ENCODE measurements at places on chromosomes 11 and 22.

DNA sequence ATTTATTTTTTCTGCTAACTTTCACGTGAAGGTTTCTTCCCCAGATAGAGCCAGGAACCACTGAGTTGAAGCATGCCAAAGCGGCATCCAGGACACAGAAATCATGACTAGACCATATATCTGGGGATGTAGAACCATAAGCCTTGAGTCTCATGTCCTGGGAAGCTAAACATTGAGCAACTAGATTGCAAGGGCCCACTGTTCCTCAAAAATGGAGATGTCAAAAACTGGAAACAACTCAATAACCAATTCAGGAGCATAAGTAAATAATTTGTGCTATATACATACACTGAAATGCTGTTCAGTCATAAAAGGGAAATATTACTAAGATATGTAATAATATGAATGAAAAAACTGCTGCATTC lies 29.0 kb upstream of the CARD16 start:
- DNase-seq, result no peak

- peak; percentile 58 for DNase-seq
These were observed 33.1 kb downstream of the TRIM66 start for GRCh38 chr11:8649361-8649760.

GRCh38 chr11:8296872-8297271 lies 33.2 kb upstream of the LMO1 start:
- no peak for DNase-seq

- no peak for DNase-seq
These were observed 131.2 kb downstream of the OSBP2 start for GRCh38 chr22:30825711-30826505.

DNA sequence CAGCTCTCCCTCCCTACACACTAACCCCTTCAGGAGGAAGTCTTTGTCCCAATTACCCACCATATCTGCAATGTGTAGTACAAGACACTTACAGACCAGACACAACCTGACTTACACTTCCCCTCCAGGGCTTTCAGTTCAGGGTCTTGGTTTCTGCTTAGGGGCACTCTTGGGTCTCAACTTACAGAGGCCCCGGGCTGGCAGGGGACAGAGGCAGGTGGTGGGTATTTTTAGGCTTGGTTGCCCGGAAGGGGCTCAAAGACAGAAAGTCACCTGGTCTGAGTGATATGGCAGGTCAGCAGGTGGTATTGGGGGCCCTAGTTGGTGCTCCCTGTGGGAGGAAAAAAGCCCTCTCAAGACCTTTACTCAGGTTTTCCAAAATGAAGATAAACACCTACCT lies 3.4 kb upstream of the TMEM184B start:
- no peak for DNase-seq

DNA sequence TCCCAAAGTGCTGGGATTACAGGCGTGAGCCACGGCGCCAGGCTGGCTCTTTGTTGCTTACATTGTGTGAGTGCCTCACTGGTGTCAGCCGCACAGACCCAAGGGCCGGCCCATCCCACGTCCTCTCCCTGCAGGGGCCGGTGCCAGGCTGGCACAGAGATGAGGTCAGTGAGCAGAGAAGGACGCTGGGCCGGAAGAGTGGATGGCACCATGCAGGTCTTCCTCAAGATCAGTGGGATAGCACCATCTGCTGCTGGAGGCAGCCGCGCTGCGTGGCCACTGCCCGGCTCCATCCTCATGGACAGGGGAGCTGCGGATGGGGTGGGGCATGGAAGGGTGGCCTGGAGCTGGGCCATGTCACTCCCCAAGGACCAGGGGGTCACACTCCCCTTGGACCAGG lies 22.0 kb upstream of the FGF4 start:
- DNase-seq, result no peak

DNA sequence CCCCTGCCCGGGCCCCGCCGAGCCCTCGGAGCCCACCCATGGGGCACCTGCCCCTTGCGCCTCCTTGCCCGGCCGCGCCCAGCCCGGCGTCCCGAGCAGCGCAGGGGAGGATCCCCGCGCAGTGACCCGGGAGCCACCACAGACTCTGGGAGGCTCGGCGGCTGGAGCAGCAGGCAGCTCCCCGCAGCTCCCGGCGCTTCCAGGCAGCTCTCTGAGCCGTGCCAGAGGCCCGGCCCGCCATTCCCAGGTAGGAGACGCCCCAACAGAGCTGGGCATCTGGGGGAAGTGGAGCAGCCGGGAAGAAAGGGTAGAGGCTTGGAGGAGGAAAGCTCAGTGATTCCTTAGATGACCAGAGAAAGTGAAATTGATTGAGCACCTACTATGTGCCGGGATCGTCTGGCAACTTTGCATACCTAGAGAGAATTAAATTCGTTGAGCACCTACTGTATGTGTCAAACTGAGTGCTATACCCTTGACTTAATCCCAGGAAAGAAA lies 670 bp downstream of the RASD2 start:
- DNase-seq, result no peak

GRCh38 chr11:82978422-82979099 lies 77.0 kb downstream of the DDIAS start:
- DNase-seq, result peak; percentile 63

- DNase-seq, result no peak
These were observed 54.3 kb downstream of the SBF1 start for GRCh38 chr22:50420581-50420980.

GRCh38 chr11:83702796-83703195 lies 416.6 kb upstream of the CCDC90B start:
- DNase-seq, result no peak

DNA sequence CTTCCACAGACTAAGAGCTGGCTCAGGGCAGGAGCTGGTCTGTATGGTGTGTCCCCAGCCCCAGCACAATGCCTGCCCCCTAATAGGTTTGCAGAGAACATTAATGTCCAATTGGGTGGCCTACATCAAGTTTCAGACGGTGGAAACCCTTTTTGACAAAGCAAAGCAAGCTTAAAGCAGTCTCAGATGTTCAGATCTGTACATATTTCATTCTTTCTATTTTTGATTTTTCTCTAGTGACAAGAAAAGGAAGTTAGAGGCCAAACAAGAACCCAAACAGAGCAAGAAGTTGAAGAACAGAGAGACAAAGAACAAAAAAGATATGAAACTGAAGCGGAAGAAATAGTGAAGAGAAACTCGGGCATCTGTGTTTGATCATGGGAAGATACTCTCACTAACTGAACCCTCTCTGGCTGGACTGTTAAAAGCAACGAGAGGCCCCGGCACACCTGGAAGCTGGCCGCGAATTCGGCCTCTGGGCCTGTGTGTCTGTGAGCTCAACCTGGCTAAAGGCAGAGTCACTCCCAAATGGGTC lies 40.5 kb downstream of the NAT10 start:
- DNase-seq, result no peak

DNA sequence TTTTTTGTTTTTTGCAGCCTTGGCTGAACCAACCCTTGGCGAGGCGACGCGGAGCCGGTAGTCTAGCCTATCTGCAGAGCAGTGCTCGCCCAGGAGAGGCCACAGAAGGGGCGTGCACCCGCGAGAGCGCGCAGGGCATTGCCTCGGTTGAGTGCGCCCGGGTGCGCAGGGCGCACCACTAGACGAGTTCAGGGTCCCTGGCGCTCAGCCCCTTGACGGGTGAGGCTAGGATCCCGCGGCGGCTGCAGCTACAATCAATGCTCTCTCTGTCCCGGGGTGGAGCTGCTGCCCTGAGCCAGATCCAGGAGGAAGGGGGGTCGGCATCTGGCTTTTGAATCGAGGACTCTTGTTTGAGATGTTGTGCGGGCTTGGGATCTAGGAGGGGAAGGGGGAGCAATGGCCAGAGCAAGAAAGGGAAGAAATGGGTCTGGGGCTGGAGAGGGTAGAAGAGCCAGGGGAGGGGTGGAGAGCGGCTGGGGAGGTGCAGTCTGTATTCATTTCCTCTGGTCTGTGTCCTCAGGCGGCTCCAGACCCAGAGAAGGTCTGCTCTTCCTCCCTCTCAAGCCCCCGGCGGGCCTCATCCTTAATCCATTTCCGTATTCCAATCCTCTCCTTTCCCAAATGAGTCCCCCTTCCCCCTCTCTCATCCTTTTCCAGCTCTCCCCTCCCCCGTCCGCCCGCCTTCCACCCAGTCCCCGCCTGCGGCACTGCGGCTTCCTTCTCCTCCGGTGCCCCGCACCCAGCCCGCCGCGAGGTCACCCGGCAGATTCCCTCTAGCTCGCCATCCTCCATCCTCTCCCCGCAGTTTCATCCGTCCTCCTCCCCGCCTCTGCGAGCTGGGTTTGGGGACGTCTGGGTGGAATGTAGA lies 797 bp downstream of the THY1 start:
- peak; percentile 52 for DNase-seq

DNA sequence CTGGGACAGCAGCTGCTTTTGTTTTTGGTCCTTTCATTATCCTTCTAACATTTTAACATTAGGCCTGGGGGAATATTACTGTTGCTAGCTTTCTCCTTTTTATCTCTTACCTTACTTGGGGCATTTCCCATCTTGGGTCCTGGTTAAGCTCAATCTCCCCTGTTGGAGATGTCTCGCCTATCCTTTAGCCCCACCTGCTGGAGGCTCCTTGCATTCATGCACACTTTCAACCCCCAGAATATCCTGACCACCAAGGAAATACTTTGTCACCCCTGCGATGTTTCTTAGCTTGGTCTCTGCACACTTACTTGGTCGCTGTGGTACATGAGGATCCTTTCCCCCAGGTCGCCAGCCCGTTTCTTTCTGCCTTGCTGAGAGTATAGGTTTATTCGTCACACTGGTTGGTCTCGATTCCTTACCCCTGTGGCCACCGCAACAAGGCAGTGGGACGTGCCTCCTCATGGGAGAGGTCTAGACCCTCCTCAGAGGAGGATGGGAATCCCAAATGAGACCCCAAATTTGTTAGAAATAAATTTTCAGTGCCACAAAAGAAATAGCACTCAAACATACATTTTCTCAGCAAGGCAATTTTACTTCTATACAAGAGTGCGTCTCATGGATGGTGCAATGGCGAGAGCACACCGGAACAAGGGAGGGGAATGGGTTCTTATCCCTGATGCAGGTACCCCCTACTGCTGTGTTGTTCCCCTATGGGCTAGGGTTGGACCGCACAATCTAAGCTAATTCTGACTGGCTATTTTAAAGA lies 5.4 kb upstream of the TXN2 start:
- no peak for DNase-seq

DNA sequence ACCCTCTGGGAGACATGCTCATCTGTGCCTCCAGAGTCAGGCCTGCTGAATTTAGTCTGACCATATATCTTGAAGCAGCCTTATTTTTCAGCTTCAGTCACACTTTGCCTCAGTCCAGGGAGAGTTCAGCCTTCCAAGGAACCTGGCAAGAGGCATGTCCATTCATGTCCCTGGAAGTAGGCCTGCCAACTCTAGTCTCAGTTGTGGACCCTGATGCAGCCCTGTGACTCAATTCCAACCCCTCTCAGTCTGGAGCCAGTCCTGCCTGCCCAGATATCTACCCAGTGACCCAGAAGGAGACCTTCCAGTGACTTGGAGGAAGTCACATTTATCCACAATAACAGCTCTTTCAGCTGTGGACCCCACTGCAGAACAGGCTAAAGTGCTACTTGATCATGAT lies 566.6 kb downstream of the TMEM135 start:
- DNase-seq, result no peak

DNA sequence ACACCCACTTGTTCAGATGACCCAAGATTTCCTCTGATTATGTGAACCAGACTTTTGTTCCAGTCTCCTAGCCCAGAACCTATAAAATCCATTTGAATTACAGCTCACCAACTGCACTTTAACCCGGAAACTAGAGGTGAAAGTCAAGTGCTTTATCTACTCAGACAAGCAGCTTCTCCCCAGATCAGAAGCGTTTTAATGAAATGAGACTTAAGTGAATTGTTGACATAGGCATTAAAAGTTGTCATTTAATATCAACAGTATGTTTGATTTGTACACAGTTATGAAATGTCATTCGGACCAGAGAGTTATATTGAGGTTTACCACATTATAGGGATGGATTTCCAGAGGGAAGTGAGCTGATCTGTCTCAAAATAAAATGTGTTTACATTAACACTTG lies 52.0 kb downstream of the CADM1 start:
- no peak for DNase-seq

GRCh38 chr22:28608546-28608945 lies 71.1 kb downstream of the TTC28 start:
- no peak for DNase-seq

DNA sequence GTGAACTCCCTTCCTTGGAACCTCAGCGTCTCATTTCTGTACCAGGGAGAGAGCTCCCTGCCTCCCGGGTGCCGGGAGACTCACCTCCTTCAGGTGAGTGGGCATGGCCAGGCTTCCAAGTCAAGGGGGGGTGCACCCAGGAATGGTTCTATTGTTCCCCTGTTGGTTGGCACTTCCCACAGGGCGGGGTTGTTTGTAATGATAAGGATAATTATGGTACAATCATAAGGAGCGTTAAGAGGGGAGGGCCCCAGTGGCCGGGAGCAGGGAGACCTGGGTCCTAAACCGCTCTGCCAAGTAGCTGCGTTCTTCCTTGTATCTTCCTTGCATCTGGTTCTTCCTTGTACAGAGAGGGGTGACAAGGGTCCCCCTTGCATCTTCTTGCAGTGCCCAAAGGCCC lies 79.1 kb downstream of the LRRC32 start:
- no peak for DNase-seq

DNA sequence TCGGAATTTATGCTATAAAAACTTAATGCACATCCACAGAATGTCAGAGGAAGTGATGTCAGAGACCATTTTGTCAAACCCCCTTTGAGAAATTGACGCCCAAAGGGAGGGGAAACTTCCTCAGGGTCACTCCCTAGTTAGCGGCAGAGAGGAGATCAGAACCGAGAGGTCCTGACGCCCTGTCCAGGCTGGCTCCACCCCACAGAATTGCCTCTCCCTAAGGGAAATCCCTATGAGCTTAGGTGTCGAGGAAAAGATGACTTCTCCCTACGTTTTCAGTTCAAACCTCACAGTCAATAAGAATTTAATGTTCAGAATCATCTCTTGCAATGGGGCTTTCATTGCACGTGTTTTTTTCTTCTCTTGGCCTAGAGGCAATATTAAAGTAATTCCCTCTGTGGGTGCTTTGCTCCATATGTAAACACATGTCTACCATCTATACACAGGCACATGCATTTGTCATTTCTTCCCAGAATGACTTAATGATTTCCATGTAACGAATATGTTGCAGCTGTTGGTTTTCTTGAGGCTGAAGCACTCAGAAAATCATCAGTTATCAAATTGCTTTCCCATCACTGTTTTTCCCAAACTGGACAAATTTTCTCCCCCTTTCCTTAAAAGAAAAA lies 148.7 kb upstream of the TIMP3 start:
- no peak for DNase-seq

GRCh38 chr11:111836721-111837120 lies 34.7 kb downstream of the ALG9 start:
- DNase-seq, result no peak

- DNase-seq, result no peak
These were observed 3.6 kb downstream of the SSH3 start for GRCh38 chr11:67306769-67307544.
